ENCODE measurements at places on chromosomes 7 and 10.

GRCh38 chr10:72740528-72740927 lies 48.6 kb downstream of the MCU start:
- DNase-seq: peak; percentile 81

GRCh38 chr7:34354899-34355298 lies 303.1 kb upstream of the NPSR1 start:
- DNase-seq: peak; percentile 69

- no peak for DNase-seq
Observed at GRCh38 chr7:47557694-47558670, 23.9 kb downstream of the TNS3 start.

DNA sequence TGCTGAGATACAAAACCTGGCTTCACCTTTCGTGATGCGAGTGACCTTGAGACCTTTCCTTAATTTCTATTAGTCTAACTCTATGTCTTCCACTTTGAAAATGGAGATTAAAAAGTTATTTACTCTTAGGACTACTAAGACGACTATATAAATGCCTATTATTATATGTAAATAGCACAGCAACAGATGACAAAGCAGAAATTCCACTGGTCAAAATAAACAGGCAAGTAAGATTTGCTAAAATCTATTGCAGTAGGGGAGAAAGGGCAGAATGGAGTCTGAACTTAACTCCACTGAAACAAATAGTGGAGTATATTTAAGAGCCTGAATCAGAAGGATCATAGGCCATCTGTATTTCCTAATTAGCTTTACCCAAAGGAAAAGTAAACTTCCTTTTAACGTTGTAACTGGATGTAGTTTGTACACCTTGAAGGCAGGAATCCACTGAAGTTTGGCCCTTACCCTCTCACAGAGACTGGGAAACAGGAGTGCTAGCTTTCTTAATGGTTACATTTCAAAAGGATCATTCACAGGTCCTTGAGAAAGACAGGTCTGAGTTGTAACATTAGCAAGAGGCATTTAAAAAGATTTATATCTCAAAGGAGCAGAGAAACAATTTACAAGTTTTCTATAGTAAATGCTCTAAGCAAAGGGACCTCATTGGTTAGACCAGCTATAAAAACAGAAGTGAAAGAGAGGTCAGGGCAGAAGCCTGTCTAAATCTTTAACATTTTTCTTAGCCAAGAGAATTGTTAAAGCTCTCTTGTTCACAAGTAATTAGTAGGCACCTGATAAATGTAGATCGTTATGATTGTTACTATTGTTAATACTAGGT lies 332.5 kb downstream of the ZWINT start:
- DNase-seq: no peak

- no peak for DNase-seq
Observed at GRCh38 chr7:28961972-28962371, 3.8 kb upstream of the TRIL start.

- DNase-seq: no peak
Observed at GRCh38 chr7:116829493-116829892, 32.9 kb upstream of the CAPZA2 start.

- DNase-seq: no peak
Observed at GRCh38 chr10:11170993-11171851, 153.6 kb downstream of the CELF2 start.

DNA sequence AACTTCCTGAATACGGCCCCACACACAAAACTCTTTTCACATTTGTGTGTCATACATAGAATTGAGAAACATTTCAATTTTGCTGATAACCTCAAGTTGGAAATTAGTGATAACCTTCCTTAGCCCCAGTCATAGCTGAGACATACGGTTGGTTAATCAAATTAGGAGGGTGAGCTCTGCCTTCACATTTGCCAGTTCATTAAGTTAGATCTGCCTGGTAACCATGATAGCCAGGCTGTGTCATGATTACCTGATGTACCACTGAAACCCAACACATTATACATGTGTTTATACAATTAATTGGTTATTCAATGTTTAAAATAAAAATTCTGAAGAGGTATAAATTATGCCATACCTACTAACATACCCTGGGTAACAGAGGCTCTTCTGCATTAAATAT lies 60.8 kb upstream of the RAB11FIP2 start:
- DNase-seq: no peak

GRCh38 chr10:44281089-44281613 lies 103.7 kb downstream of the CXCL12 start:
- DNase-seq: no peak

GRCh38 chr10:124025660-124026588 lies 67.5 kb downstream of the CHST15 start:
- DNase-seq: peak; percentile 48

GRCh38 chr7:104142147-104142546 lies 65.7 kb downstream of the ORC5 start:
- DNase-seq: no peak

GRCh38 chr7:158931804-158932298 lies 75.5 kb downstream of the DYNC2I1 start:
- no peak for DNase-seq

- DNase-seq: peak; percentile 84
Observed at GRCh38 chr7:120792091-120792860, 65.7 kb downstream of the TSPAN12 start.

- no peak for DNase-seq
Observed at GRCh38 chr10:49277973-49278372, 21.0 kb upstream of the C10orf71 start.
